Activated naive CD4-positive, alpha-beta T cell treated with anti-CD3 and anti-CD28 coated beads for 36 hours (primary cell): ENCODE measurements at places on chromosomes 6 and 20.
A peak's percentile ranks its signal among the peaks of the same experiment; 100 is the strongest.

DNA sequence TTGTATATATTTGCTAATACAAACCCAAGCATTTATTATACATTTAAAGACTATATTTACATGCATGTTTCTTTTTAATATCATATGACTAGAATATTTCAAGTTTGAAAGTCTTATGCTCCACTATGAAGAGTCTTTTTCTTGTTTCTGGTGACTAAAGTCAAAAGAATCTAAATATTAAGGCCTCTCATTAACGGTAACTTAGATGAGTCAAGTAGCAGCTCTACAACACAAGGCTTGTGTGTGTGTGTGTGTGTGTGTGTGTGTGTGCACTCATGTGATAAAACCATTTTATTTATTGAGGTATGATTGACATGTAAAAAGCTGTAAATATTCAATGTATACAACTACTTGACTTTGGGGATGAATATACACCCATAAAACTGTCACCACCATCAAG is 275.6 kb downstream of the TFAP2B start:
- no peak overlapping the region for H3K4me3 ChIP-seq
- no peak overlapping the region for H3K27ac ChIP-seq
- no peak for DNase-seq
- H3K4me1 ChIP-seq: no peaks in the 10 kb centered on the region
- H3K27me3 ChIP-seq: no peaks in the 10 kb centered on the region
- H3K36me3 ChIP-seq: no peaks in the 10 kb centered on the region

DNA sequence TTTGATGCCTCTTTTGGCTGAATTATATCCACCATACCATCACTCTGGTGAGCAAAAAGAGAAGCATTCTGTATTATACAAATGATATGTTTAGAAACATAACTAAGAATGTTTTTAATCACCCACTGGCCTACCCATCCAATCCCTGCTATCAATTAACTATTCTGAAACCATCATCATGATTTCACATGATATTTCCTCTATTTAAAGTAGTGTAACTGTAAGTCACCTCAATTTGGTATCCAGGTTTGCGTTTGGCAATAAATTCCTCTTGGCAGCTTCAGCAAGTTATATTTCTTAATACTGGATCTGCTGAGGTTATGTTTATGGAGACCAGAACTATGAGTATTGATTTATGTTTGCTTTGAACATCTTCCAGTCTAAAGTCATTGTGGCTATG is 332.1 kb downstream of the UTRN start:
- peaks cover 15% of the 10 kb centered on the region for H3K4me1 ChIP-seq
- H3K27me3 ChIP-seq: no peaks in the 10 kb centered on the region
- H3K27ac ChIP-seq: no peak overlapping the region

GRCh38 chr20:4069751-4070150 is 54.4 kb upstream of the RNF24 start:
- no peak overlapping the region for H3K4me3 ChIP-seq
- DNase-seq: no peak
- H3K27me3 ChIP-seq: no peaks in the 10 kb centered on the region
- no peak overlapping the region for H3K27ac ChIP-seq

- H3K4me3 ChIP-seq: no peak overlapping the region
- DNase-seq: no peak
- H3K4me1 ChIP-seq: peaks cover 37% of the 10 kb centered on the region
- peak overlapping the region; percentile 92 for H3K27ac ChIP-seq
- no peaks in the 10 kb centered on the region for H3K27me3 ChIP-seq
Measured at GRCh38 chr20:32353848-32354496, 4.2 kb upstream of the ASXL1 start.
